Posterior vena cava (tissue), 2 donors: ENCODE measurements at places on chromosomes 7 and 10. TPM values are rescaled to one million over a fixed set of nuclear protein-coding genes. Genes with fewer than 3 reads are reported as not detected.

DNA sequence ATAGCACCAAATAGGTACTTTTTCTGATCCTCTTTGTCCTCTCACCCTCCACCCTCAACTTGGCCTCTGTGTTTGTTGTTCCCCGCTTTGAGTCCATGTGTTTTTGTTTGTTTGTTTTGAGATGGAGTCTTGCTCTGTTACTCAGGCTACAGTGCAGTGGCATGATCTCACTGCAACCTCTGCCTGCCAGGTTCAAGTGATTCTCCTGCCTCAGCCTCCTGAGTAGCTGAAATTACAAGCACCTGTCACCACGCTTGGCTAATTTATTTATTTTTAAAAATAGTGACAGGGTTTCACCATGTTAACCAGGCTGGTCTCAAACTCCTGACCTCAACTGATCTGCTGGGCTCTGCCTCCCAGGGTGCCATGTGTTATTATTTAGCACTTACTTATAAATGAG lies 5.3 kb downstream of the ZNF273 start:
- no peak for DNase-seq

GRCh38 chr10:88125766-88126165 lies 262.3 kb downstream of the PTEN start:
- no peak for DNase-seq

DNA sequence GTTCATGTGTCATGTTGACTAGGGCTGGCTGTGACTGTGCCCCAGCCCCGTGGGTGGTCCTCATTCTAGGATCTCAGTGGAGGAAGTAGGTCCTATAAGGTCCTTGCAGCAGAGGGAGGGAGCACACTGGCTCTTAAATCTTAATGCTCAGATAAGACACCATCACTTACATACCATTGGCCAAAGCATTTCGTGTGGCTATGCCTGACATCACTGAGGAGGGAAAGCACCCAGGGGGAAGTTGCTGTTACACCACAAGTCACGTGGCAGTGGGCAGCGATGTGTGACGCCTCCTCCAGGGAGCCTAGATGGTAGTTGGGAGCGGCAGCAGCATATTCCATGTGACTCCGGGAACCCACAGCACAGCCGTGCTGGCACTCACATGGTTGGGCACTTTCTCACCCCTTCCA lies 224.7 kb upstream of the SH2B2 start:
- DNase-seq, result peak; percentile 85

Gene LAMB1
- total RNA-seq, result 176 TPM

Gene HOXA7
- total RNA-seq, result 6.2 TPM

Gene PIK3CG
- total RNA-seq, result 4.7 TPM

- DNase-seq, result no peak
Observed at GRCh38 chr7:129832701-129833227, 120.0 kb downstream of the UBE2H start.

DNA sequence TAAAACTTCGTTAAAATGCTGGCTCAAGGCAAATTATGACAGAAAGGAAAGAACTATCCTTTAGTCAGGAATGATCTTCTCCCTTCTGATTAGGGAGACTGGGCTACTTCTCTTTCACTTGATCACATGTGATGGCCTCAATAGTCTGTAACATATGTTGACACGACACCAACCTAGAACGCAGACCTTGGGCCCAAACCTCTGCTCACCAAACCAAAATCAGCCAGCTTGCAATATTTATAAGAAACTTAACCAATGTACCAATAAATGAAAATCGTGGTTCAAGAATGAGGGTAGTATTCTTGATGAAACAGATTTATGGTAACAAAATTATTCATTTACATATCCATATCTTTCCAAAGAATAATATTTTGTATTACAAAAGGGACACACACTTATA lies 361.6 kb downstream of the SORCS1 start:
- no peak for DNase-seq

Gene VSIR
- total RNA-seq, result 126 TPM

- DNase-seq, result no peak
Observed at GRCh38 chr7:135886345-135887132, 90.6 kb downstream of the MTPN start.

Gene CHRM2
- total RNA-seq, result not detected

Gene ABCB1
- total RNA-seq, result 4.1 TPM

- DNase-seq, result no peak
Observed at GRCh38 chr7:135801877-135802276, 53.3 kb upstream of the FAM180A start.

Gene NKX1-2
- total RNA-seq, result not detected

Gene NUDT13
- total RNA-seq, result 2.1 TPM

Gene GNAT3
- not detected for total RNA-seq

Gene INHBA
- 73.0 TPM for total RNA-seq

- DNase-seq, result no peak
Observed at GRCh38 chr7:36439624-36440023, 50.0 kb downstream of the ANLN start.

Gene PRSS37
- not detected for total RNA-seq

GRCh38 chr7:116393654-116394053 lies 105.9 kb upstream of the CAV2 start:
- DNase-seq, result no peak

Gene DYDC1
- total RNA-seq, result not detected

GRCh38 chr10:117457071-117457810 lies 82.0 kb upstream of the PDZD8 start:
- DNase-seq, result no peak
